ENCODE measurements at places on chromosomes 7 and 10.

DNA sequence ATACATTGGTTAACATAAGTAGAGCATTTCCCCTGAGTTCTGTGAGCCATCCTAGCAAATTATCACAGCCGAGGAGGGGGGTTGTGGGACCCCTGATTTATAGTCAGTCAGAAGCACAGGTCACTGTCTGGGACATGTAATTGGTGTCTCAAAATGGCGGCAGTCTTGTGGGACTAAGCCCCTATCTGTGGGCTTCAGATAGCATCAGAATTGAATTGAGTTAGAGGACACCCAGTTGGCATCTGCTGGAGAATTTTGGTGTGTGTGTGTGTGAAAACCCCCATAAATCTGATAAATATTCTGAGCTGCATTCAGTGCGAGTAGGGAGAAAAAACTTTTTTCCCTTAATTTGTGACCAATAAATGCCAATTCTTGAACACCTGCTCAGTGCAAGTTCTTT lies 6.5 kb upstream of the TET1 start:
- DNase-seq = no peak

- peak; percentile 79 for DNase-seq
Observed at GRCh38 chr7:5382281-5382892, 41.2 kb downstream of the TNRC18 start.

- no peak for DNase-seq
Observed at GRCh38 chr7:47948141-47948790, at the start of gene PKD1L1. Gene PKD1L1, minus strand, starts transcription at chr7:47948466. Its CDS starts 26 bp downstream, at chr7:47948440.

- no peak for DNase-seq
Observed at GRCh38 chr10:30812018-30812851, 182.7 kb upstream of the LYZL2 start.

DNA sequence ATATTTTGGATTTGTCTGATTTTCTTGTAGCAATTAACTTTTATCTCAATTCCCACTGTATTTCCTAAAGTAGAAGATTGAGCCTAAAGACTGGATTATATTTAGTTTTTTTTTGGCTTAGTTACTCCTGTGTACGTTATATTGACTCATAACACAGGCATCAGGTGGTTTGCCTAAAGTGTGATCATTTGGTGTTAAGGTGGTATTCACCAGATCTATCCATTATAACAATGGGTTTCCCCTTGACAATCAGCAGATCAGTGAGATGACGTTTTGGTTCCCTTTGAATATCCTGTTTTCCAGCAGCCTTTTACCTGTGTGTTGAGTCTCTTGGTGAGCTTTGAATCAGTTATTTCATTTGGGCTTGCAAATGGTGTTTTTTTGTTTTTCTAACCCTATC lies 18.1 kb downstream of the MAPK8 start:
- no peak for DNase-seq

DNA sequence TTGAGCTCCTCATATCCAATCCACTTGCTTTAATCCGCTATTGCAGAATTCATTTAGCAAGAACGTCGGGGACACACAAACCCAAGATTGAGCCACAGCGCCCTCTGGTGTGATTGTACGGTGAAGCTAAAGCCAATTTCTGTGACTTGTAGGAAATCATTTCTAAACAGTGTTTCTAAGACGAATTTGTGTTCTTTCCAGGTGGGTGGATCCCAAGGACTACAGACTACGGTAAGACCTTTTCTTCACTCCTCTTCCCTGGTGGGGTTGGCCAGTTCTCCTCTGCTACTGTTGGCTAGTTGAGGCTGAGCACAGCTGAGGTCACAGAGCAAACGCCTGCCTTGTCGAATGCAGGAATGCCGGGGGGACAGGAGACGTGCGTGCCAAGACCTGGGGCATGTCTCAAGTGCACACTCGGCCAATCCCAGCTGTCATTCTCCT lies 5.2 kb downstream of the DMBT1 start:
- peak; percentile 60 for DNase-seq

GRCh38 chr7:954330-955238 lies at the start of gene ADAP1:
Gene ADAP1, minus strand, starts transcription at chr7:954680. Its CDS starts 203 bp downstream, at chr7:954477.
- peak; percentile 50 for DNase-seq

DNA sequence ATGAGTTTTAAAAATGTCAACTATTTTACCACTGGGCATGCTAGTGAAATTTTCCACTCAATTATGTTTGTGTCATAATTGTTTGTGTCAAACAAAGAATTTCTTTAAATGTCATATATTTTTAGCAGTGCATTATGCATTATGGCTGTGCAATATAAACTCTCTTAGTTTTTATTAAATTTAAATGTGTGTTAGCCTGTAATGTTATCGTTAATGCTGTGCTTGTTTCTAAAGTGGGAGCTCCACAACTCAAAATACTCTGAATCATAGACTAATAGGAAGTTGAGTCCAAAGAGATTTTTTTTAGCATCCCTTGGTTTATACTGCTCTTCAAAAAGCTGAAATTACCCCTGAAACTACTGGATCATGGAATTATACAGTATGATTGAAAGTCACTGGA lies 26.8 kb downstream of the GNAI1 start:
- DNase-seq = no peak

DNA sequence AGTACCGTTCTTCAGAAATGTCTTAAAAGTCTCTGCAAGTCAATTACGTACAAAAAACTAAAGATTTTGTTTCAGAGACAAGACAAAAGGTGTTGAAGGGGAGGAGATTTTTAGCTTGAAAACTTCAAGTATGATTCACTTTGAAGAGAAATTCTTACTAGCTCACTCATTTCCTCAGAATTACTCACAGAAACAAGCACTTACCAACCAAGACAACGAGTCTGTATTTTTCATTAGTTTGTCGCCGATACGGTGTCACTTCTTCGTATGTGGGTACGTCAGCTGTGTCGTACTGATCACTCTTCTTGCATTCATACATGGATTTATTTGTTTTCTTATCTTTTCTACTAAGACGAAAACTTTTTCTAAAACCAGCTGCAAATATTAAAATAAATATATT lies 90.6 kb upstream of the ODAD2 start:
- no peak for DNase-seq

DNA sequence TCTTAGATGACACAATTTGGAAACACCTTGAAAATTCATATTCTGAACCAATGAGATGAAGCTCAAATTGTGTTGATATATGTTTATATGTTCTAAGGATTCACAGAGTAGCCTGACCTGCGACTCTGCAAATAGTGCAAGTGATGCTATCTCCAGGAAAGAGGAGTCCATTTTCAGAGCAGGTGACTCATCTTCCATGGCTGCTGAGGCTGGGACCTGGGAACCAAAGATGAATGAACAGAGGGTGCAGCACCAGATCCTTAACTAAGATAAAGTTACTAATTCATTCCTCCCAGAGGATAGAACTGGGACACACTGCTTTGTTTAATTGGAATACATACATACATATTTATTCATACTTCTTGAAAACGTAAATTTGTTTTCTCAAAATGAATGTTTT lies 240.6 kb upstream of the SEMA3C start:
- DNase-seq = no peak

DNA sequence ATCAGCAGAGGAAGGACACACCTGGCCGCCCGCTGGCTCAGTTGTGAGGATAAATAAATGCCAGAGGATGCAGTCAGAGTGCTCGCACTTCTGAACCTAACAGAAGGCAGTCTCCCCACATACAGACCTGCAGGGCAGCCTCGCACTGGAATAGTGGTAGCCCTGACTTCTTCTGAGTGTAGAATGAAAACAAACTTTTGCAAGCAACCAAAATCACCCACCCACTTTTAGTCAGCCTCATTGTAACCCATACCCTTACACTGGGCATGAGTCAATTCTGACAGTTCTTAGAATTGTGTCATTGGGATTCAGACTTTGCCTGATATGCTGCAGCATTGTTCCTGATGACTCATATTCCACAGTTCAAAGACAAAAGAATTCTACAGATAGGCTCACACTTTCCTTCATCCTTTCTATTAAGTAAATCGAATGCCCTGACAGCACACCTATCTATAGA lies 167.0 kb upstream of the CDK1 start:
- peak; percentile 48 for DNase-seq

DNA sequence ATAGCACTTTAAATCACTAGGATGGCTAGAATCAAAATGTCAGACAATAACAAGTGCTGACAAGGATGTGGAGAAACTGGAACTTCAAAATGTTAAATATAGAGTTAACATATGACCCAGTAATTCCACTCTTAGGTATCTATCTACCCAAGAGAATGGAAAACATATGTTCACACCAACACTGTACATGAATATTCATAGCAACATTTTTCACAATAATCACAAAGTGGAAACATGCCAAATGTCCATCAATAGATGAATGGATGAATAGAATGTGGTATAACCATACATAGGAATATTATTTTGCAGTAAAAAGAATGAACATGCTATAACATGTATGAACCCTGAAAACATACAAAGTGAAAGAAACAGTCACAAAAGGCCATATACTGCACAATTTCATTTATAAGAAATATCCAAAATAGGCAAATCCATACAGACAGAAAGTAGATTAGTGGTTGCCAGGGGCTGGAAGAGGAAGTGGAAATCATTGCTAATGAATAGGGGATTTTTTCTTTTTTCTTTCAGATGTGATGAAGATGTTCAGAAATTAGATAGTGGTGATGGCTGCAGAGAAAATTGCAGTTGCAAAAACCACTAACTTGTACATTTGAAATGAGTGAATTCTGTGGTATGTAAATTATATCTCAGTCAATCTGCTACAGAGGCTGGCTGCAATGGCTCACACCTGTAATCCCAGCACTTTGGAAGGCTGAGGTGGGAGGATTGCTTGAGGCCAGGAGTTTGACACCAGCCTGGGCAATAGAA lies 93.0 kb downstream of the CPVL start:
- DNase-seq = no peak

- no peak for DNase-seq
Observed at GRCh38 chr10:117169480-117169879, 27.8 kb upstream of the KCNK18 start.

- DNase-seq = no peak
Observed at GRCh38 chr7:136685501-136686173, 182.8 kb upstream of the CHRM2 start.

DNA sequence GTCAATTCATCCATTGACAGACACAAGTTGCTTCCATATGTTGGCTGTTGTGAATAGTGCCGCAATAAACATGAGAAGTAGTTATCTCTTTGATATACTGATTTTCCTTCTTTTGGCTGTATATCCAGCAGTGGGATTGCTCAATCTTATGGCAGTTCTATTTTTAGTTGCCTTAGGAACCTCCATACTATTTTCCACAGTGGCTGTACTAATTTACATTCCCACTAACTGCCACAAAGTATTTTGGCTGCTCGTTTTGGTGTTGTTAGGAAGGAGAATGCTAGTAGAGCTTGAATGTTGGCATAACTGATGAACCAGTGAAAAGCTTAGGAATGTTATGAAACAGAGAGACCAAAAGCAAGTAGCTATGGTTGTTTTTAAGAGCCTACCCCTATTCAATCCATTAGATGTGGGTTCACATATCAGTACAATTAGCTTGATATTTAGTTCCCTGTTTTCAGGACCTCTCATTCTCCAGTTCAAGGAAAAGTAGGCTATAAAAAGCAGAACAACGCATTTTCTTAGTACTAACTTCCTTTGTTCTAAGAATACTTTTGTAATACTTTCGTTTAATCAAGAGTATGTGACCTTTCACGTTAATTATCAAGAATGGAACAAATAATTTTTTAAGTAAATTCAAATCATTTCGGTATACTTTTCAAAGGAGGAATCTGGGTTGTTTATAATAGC lies 100.3 kb downstream of the FAS start:
- DNase-seq = no peak

DNA sequence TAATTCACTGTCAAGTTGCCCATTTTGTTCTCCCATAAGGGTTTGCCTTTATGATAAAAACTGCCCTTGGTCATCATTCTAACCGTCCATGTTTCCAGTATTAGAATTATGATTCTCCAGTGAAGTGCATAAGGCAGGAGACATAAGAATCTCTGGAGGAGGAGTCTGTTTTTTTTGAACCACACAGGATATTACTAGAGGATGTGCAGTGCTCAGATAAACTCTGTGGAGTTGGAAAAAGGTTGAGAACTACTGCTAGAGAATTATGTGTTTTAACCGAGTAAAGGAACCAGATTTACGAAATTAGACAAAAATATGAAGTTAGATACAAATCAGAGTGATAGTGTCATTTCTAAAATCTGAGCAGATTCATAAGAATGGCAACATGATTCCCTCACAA lies 40.5 kb downstream of the MDFIC start:
- no peak for DNase-seq

- DNase-seq = no peak
Observed at GRCh38 chr7:142608630-142609428, 140.4 kb upstream of the PRSS1 start.
